ENCODE measurements at places on chromosomes 16 and 17. TPM values are rescaled to one million over a fixed set of nuclear protein-coding genes. Genes with fewer than 3 reads are reported as not detected.

Gene SPATA32
- not detected for total RNA-seq

Gene KRTAP4-5
- total RNA-seq = not detected

Gene BICDL2
- 0.36 TPM for total RNA-seq

Gene ABHD15
- total RNA-seq = 10.8 TPM

- no peaks in the 10 kb centered on the region for H3K27me3 ChIP-seq
- DNase-seq = no peak
- H3K27ac ChIP-seq = no peak overlapping the region
- H3K36me3 ChIP-seq = no peaks in the 10 kb centered on the region
- H3K4me3 ChIP-seq = no peak overlapping the region
- H3K4me1 ChIP-seq = no peaks in the 10 kb centered on the region
These were observed 9.7 kb upstream of the DBNDD1 start for GRCh38 chr16:90028985-90029384.

DNA sequence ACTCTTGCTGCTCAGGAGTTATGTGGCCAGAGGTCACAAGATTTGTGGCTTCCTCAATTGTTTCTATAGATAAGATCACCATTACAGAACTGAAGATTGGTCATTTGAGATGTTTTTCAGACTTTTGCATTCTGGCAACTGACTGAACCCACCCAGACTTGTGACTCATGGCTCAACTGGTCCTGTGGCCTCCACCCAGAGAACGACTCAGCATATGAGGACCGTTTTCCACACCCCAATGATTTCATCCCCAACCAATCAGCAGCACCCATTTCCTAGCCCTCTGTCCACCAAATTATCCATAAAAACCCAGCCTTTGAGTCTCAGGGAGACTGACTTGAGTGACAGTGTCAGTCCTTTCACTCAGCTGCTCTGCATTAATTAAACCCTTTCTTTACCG, 143.2 kb upstream of the ASIC2 start:
- no peak overlapping the region for H3K4me3 ChIP-seq
- H3K36me3 ChIP-seq = no peaks in the 10 kb centered on the region
- no peak overlapping the region for H3K27ac ChIP-seq
- no peaks in the 10 kb centered on the region for H3K4me1 ChIP-seq

DNA sequence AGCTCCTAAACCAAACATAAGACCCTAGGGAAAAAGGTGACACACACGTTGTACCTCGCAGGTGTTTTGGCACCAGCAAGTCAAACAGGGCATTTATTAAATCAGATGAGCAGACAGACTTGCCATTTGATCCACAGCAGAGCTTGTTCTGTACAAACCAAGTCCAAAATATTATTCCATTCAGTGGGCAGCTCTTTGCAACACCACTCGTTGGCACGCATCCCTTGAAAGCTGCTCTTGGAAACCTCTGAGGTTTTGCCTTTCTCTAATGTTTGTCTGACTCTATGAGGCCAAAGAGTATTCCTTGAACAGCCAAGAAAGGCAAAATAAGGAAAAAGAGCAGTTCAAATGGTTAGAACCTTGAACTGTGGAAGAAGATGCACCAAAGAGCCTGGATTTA, 12.7 kb downstream of the TMEM100 start:
- DNase-seq = peak; percentile 66
- peak overlapping the region; percentile 45 for H3K27ac ChIP-seq
- H3K4me1 ChIP-seq = peaks cover 25% of the 10 kb centered on the region
- H3K4me3 ChIP-seq = no peak overlapping the region

- DNase-seq = peak; percentile 50
- no peaks in the 10 kb centered on the region for H3K27me3 ChIP-seq
These were observed 9.7 kb downstream of the ZG16B start for GRCh38 chr16:2839650-2840450.

DNA sequence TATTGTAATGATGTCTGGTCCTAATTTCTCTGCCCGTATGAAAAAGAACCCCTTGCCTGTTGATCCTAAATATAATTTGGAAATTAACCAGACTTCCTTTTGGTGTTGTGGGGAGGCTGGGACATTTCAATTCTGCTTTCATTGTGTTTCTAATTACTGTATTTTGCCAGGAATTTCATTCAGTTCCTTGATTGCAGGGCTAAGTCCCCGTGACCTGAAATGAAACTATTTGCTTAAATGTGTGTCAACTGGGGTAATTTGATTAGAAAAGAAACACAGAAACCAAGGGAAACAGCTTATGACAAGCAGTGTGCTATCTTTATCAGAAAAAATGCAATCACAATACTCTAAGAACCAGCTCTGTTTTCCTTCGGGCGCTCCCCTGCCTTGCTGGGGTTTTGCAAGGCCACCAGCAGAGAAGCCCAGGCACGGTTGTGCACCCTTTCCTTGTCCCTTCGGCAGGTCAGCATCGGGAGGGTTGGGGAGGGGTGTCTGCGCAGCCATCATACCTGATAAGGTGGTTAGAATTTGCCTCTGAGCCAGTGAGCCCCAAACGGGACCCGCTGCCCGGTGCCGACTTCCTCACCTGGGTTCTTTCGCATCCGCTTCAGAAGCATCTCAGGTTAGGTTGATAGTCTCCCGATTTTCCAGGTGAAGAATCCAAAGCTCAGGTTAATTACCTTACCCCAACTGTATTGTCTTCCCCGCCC, 19.4 kb downstream of the KLHL36 start:
- H3K27me3 ChIP-seq = no peaks in the 10 kb centered on the region
- no peak overlapping the region for H3K4me3 ChIP-seq
- DNase-seq = no peak
- H3K4me1 ChIP-seq = peaks cover 4% of the 10 kb centered on the region
- no peak overlapping the region for H3K27ac ChIP-seq
- H3K36me3 ChIP-seq = peaks cover 3% of the 10 kb centered on the region

- DNase-seq = peak; percentile 86
- H3K4me1 ChIP-seq = peaks cover 56% of the 10 kb centered on the region
- peak overlapping the region; percentile 65 for H3K27ac ChIP-seq
- no peak overlapping the region for H3K4me3 ChIP-seq
- no peaks in the 10 kb centered on the region for H3K36me3 ChIP-seq
- no peaks in the 10 kb centered on the region for H3K27me3 ChIP-seq
These were observed 13.3 kb downstream of the JUP start for GRCh38 chr17:41773190-41773588.

GRCh38 chr17:4327606-4328005, 38.9 kb downstream of the UBE2G1 start:
- DNase-seq = no peak
- H3K27ac ChIP-seq = peak overlapping the region; percentile 46
- no peaks in the 10 kb centered on the region for H3K27me3 ChIP-seq

DNA sequence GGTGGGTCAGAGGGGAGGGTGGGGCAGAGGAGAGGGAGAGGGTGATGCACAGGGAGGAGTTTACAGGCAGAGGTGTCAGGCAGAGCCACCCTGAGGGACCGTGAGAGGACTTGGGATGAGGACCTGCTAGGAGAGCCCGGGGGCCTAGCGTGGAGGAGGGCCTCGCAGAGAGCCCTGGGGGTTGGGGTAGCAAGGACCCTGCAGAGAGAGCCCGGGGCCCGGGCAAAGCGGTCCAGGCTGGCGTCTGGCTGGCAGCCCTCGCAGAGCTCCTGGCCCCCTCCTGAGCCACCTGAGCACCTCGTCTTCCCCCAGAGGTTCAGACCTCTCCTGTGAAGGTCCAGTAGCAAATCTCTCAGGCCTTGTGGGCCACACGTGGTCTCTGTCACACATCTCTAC, 42.0 kb upstream of the ZNF469 start:
- no peak for DNase-seq
- no peak overlapping the region for H3K4me3 ChIP-seq
- H3K27ac ChIP-seq = no peak overlapping the region
- no peaks in the 10 kb centered on the region for H3K36me3 ChIP-seq

DNA sequence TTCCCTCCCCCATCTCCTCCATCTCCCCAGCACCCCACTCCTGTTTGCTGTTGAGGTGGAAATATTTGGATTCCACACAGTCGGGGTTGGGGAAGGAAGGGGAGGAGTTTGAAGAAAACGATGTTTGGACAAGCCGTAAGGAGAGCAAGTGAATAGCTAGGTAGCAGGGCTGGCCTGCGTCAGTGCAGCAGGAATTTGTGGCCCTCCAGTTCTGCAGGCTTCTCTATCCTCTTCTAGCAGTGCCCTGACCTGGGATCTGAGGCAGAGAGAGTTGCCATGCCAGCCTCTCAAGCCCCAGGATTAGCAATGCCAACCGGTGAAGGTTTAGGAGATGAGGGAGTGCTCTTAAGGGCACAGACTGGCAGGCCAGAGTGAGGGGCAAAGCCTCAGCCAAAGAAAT, 12.5 kb downstream of the TLCD2 start:
- H3K27me3 ChIP-seq = no peaks in the 10 kb centered on the region
- no peak overlapping the region for H3K27ac ChIP-seq
- no peak for DNase-seq
- no peaks in the 10 kb centered on the region for H3K4me1 ChIP-seq

- H3K4me3 ChIP-seq = no peak overlapping the region
- H3K27ac ChIP-seq = no peak overlapping the region
- no peaks in the 10 kb centered on the region for H3K4me1 ChIP-seq
- no peaks in the 10 kb centered on the region for H3K36me3 ChIP-seq
These were observed 1713.9 kb downstream of the TP53TG3F start for GRCh38 chr16:35173295-35173694.

- peaks cover 49% of the 10 kb centered on the region for H3K27me3 ChIP-seq
- no peaks in the 10 kb centered on the region for H3K36me3 ChIP-seq
- H3K27ac ChIP-seq = no peak overlapping the region
- H3K4me1 ChIP-seq = peaks cover 39% of the 10 kb centered on the region
These were observed 3.0 kb downstream of the SOX9 start for GRCh38 chr17:72123530-72124437.

GRCh38 chr16:31142109-31143010, 6.8 kb upstream of the PRSS8 start:
- H3K4me3 ChIP-seq = peak overlapping the region; percentile 59
- H3K4me1 ChIP-seq = no peaks in the 10 kb centered on the region
- H3K27me3 ChIP-seq = peaks cover 12% of the 10 kb centered on the region
- H3K27ac ChIP-seq = peak overlapping the region; percentile 79
- no peaks in the 10 kb centered on the region for H3K36me3 ChIP-seq

DNA sequence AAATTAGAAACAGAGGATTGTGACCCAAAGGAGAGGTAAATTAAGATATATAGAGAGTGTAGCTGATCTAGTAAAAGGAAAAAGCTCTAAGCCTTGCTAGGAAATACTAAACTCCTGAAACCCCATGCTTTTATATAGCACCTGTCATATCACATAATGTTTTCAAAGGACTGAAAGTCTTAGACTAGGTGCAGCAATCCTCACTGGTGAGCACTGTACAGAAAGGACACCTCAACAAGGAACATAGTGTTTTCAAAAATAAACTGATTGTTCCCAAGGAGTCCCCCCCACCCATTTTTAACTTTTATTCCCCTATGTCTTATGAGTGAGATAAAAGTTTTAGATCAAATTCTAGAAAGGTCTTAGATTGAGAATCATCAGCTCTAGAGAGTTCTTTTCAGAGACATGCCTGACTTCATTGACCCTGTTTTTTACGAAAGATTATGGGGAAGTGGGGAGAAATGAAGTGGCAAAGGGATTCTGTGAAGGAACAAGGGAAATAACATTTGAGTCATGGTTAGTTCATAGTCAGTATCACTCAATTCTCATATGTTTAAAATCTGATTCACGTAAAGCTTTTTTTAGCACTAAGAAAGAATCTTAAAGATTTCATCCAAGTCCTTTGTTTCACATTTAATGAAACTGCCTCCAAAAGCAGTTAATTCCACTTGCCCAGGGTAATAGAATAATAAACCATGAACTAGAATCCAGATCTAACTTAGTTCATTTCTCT, 166.4 kb downstream of the CYB561 start:
- H3K27me3 ChIP-seq = no peaks in the 10 kb centered on the region
- H3K36me3 ChIP-seq = no peaks in the 10 kb centered on the region
- no peak for DNase-seq
- H3K4me3 ChIP-seq = no peak overlapping the region
- H3K4me1 ChIP-seq = no peaks in the 10 kb centered on the region

DNA sequence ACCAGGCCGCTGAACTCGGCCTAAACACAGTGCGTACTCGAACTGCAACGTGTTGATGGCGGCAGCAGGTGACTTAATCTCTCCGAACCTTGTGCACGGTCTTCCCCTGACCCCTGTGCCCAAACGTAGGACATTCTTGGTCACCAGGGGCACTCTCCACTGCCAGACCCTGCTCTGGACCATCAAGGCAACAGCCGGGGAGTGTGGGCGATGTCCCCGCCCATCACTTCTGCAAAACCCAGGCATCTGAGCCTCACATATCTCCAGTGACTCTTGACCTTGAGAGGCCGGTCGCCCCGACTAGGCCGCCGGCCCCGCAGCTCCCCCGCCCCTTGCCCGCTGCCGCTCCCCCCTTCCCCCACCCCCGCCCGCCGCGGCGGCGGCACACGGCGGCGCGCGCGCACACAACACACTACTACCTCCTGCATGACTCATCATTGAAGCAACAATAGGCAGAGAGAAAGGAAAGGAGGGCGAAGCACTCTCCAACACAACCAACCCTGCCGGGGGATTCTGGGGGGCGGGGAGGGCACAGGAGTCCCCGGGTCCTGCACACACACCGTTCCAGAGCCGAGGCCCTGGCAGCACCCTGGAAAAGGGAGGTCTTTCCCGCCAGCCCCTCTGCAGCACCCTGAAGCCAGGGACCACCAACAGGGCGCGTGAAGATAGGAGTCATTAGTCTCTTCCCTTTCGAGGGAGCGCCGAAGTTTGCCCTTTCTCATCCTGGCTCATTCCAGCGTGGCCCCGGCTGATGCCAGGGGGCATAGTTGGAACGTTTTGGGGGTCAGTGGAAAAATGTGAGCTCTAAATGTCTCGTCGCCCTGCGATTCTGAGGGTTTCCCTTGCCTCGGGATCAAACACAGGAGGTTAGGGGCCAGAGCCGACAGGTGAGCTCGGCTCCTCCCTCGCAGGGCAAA, 1.9 kb downstream of the MNT start:
- H3K27ac ChIP-seq = peak overlapping the region; percentile 97
- no peaks in the 10 kb centered on the region for H3K27me3 ChIP-seq
- H3K36me3 ChIP-seq = no peaks in the 10 kb centered on the region
- H3K4me1 ChIP-seq = peaks cover 6% of the 10 kb centered on the region
- H3K4me3 ChIP-seq = peak overlapping the region; percentile 94
- DNase-seq = peak; percentile 86

GRCh38 chr17:82418001-82418986, at the start of the genes HEXD and OGFOD3:
Gene HEXD (plus strand): TSS chr17:82418347. CDS start chr17:82419800, 1,453 bp downstream.
Gene OGFOD3 (minus strand): TSS chr17:82418586. CDS start chr17:82418485, 101 bp downstream.
- peak; percentile 86 for DNase-seq
- peak within 1 kb of the TSS; percentile 73 for H3K4me3 ChIP-seq
- peak within 1 kb of the TSS; percentile 90 for H3K27ac ChIP-seq

DNA sequence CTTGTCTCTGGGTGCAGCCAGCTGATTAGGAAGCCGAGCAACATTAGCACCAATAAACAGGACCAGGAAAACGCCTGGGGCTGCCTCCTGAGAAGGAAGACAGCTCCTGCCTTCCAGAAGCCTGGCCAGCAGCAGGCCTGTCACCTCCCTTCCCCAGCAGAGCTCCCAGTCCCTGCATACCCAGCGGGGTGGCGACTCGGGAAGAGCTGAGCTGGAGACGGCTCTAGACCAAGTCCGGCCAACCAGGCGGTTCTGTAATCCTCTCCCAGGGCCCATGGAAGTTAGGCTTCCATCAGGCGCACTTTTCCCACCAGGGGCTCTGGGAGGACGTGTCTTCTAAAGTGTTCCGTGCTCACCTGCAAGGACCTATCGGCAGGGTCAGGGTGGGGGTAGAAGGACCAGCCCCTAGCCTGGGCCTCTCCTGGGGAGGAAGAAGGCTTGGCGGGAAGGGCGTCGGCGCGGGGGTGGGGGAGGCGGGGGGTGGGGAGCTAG, 12.0 kb upstream of the CLUH start:
- H3K4me1 ChIP-seq = peaks cover 15% of the 10 kb centered on the region
- DNase-seq = no peak
- H3K27ac ChIP-seq = peak overlapping the region; percentile 31
- peaks cover 64% of the 10 kb centered on the region for H3K27me3 ChIP-seq
- no peaks in the 10 kb centered on the region for H3K36me3 ChIP-seq

Measured in sigmoid colon (tissue), 7 donors.